ENCODE measurements at places on chromosomes 13 and 19.

DNA sequence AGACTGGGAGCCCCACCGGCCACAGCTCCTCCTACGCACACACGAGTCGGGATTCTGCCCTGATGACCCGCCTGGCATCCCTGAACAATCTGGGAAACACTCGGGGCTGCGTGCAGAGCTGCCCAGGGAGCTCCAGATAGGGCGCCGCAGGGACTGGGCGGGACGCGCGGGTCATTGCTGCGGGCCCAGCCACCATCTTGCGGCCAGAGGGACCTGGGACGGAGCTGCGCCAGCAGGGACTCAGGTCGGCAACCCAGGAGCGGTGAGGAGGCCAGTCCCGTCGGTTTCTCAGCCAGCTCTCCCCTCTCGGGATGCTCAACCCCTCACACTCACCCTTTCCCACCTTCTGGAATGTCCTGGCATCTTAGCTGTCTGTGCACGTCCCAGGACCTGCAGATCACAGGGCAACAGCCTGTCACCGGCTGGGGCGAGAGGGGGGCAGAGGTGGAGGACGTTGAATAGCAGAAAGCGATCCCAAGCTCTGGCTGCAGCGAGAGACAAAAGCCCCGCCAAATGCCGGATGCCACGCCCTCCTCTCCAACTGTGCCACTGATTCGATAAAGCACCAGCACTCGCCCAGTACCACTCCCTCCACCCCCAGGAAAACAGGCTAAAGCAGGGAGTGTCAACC, 20.4 kb upstream of the ZNF91 start:
- peak; percentile 66 for DNase-seq

GRCh38 chr13:32117701-32118100, 86.1 kb downstream of the FRY start:
- DNase-seq: no peak

DNA sequence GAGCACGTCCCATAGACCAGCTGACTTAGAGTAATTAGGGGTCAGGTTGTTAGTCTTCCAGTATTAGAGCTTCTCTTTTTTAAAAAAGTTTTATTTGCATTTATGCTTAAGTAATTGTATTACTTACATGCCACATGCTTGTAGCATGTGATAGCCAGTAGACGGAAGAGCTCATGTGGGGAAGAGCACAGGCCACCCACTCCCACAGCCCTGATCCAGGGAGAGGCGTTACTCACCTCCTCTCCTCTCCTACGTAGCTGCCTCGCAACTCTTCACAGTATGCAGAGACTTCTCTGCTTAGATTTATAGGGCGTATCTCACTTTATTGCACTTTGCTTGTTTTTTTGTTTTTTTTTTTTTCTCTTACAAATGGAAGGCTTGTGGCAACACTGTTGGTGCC, 95.3 kb upstream of the TEX29 start:
- DNase-seq: no peak

- DNase-seq: no peak
Measured at GRCh38 chr13:37747071-37747612, 122.4 kb downstream of the TRPC4 start.

- no peak for DNase-seq
Measured at GRCh38 chr13:91375116-91375729, 23.2 kb upstream of the GPC5 start.
